NCI-H1048 (cell line): ENCODE measurements at places on chromosomes 3 and 15.

GRCh38 chr3:128863560-128863959 is 15.9 kb upstream of the ACAD9 start:
- no peak for DNase-seq

DNA sequence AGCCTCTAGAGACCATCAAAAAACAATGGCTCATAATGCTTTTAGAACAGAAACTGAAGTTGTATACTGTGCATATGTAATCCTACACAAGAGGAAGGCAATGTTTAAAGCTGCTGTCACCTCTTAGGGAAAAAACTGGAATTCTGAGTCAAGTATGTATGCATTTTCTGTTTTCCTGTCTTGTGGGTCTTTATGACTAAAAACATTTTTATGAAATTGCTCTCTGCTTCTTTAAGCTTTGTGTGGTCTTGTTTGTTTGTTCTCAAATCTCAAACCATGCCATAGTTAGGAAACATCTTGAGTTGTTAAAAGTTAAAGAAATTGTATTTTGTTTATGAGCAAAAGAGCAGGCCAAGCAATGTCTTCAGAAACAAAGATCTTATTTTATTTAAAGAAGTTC is 80.9 kb upstream of the SOX2 start:
- DNase-seq, result no peak

DNA sequence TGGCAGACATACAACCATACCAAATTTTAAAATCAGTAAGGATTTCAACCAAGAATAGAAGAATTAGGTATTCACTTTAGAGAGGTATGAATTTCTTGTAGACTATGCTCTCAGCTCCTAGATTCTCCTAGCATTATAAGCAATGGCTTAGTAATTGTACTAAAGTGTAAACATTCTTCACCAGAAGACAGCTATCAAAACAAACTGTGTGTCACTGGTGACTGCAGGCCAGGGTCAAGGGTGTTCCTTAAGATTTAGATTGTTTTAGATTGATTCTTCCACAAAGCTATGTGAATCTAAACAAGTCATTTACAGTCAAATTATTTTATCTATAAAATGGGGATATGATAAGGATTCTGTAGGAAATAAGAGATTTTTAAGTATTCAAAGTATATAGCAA is 23.1 kb upstream of the GP5 start:
- DNase-seq, result no peak

DNA sequence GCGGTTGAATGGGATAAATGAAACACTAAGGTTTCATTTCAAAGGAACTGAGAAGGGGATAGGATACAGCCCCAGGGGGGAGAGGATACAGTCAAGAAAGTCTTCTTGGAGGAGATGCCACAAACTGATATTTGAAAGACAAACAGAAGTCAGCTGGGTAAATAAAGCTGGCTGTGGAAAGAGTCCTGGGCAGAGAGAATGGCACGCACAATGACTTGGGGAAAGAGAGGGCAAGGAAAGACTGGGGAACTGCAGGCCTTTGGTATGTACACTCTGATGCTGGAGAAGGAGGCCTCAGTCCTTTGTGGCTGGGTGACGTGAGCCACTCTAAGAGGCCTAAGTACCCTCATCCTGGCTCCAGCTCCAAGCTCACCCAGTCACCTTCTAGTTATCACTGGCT is 45.2 kb upstream of the LMCD1 start:
- DNase-seq, result no peak

DNA sequence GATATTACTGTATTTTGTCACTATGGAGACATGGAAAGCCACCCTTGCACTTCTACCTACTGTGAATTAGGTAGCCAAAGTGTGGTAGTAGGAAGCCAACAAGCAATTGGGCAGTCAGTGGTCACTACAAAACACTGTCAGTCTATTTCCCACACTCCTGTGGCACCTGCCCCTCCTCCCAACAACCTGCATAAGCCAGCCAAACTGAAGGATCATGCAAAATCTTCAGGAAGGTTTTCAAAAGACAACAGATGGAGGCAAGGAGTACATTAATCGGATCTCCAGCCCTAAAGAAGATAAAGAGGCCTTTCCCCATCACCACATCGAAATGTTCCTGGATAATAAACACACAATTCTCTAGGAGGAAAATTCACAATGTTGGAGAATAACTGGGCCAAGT is 11.9 kb downstream of the POMGNT2 start:
- no peak for DNase-seq
